Cerebellar nuclear complex (tissue), 1 donor: ENCODE measurements at places on chromosomes 3 and 15.
A peak's percentile ranks its signal among the peaks of the same experiment; 100 is the strongest.

GRCh38 chr3:66403323-66403990 is 97.4 kb downstream of the LRIG1 start:
- DNase-seq, result no peak

GRCh38 chr15:56468401-56468800 is 3.5 kb upstream of the MNS1 start:
- DNase-seq, result no peak

DNA sequence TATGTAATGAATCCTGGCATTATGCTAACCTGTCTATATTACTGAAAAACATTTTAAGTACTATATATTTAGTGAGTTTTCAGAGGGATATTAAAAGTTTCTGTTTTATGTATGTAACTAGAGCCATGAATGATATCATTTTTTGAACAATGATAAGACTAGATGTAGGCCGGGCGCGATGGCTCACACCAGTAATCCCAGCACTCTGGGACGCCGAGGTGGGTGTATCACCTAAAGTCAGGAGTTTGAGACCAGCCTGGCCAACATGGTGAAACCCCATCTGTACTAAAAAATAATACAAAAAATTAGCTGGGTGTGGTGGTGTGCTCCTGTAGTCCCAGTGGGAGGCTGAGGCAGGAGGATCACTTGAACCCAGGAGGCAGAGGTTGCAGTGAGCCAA is 34.1 kb downstream of the DHX36 start:
- no peak for DNase-seq

GRCh38 chr3:147458995-147459704 is 50.0 kb downstream of the ZIC1 start:
- no peak for DNase-seq

GRCh38 chr3:29565236-29565635 is 284.4 kb downstream of the RBMS3 start:
- no peak for DNase-seq

- DNase-seq, result no peak
Measured at GRCh38 chr15:87522997-87523396, 733.5 kb downstream of the NTRK3 start.

GRCh38 chr3:23916886-23917678 is at the start of the genes NKIRAS1 and RPL15:
TSS of gene NKIRAS1 (minus strand) at chr3:23916990. CDS start at chr3:23910904, 6,086 bp downstream.
TSS of gene RPL15 (plus strand) at chr3:23917132. CDS start at chr3:23917860, 728 bp downstream.
- DNase-seq, result peak; percentile 82

DNA sequence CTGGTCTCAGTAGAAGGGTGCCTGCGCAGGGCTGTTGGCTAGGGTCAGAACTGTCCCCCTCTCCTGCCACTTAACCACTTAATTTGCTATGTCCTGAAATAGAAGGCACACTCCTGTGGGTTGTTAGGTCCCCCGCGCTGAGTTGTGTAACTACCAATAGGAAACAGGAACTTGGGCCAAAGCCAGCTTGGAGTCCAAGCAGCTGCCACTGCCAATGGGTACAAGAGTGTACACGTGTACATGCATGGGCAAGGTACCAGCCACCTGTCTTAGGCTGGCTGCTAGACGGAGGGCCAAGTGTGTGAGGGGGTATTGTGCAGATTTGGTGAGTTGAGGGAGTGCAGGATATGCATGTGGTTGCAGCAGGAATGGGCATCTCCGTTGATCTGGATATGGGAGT is 29.7 kb upstream of the POLG start:
- DNase-seq, result peak; percentile 20

- DNase-seq, result peak; percentile 50
Measured at GRCh38 chr3:32467333-32468070, 35.1 kb downstream of the CMTM6 start.

DNA sequence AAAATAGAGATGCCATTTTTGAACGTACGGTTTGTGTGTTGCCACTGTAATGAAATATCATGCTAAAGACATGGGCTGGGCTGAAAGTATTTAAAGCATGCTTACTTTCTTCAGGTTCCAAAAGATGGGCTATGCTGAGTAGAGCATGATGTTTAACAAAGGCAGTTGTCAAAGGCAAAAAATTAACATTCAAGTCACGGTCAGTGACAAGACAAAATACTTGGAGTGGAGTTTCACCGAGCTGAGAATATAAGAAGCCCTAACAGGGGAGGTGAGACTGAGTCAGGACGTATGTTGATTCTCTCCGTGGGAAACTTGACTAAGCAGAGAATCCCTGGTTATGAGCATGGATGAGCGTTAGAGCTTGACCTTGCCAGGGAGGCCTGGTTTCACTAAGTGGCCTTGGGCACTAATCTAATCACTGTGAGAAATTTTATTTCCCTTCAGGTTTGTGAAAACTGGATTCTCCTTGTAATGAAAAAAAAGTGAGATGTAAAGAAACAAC is 218.2 kb upstream of the ADAMTS9 start:
- no peak for DNase-seq

DNA sequence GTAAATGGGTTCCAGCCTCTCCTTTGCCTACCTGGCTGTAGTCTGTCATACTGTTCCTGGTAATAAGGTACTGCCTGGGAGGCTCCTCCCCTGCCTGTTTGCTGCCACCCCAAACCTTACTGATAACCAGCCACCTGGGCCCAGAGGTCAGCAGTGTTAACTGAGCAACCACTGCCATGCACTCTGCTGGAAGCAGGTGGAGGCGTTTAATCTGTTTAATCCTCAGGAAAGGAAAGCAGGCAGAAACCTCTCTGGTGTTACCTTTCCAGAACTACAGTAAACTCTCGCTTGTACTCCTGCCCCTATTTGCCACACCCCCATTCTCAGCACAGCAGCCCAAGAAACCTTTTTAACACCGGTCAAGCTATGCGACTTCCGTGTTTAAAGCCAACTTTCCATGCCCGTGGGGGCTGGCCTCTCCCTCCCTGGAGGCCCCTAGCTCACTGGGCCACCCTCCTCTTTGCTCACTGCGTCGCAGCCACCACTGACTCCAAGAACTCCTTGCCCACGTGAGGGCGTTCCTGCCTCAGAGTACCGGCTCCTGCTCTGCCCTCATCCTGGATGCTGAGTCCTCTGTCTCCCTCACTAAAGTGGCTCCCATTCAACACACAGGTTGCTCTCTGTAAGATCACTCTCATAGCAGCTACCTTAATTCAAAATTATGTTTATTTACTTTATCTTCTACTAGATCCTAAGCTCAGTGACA is 8.3 kb downstream of the BDH1 start:
- peak; percentile 47 for DNase-seq

DNA sequence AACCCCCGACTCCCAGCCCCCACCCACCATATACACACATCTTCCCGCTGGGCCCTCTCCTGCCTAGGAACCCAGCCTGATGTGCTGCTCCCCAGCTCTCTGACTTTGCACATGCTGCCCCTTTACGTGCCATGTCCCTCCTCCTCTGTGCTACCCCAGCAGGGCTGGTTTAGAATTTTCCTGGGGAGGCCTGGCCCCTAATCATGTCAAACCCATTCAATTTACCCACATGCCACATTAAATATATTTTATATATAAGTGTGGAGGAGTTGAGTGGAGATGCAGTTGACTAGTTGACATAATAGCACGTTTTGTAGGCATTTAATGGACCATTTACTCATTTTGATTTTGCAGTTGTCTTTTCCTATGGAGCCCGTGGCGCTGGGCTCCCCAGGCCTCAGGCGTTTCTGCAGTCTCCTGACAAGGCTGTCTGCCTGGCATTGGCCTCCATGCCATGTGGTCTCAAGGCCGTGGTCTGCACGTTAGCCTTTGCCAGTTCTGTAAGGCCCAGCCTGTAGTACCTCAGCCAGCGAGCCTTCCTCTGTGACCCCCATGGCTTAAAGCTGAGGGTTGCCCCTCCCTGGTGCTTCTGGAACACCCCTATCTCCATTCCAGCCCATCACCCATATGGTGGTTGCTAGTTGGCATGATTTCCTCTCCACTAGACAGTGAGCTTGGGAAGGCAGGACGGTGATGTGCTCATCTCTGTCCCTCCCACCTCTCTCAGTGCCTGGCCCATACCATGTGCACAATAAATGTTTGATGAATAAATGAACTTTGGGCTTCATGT is 155.8 kb downstream of the TLE3 start:
- DNase-seq, result no peak

GRCh38 chr3:113496924-113497323 is 18.0 kb downstream of the SPICE1 start:
- DNase-seq, result no peak

DNA sequence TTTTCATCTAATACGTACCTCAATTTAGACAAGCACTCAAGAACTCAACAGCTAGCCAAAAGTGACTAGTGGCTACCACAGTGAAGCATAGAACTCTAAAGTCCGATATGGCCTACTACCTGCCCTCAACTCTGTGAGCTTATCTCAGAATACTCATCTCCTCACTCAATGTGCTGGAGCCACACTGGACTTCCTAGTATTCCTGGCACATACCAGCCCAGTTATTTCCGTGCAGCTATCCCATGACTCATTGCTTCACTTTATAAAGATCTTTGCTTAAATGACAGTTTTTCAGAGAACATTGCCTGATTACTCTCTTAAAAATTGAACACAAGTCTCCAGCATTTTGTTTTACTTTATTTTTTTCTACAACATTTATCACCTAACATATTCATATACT is 524.7 kb downstream of the PYDC2 start:
- DNase-seq, result no peak

DNA sequence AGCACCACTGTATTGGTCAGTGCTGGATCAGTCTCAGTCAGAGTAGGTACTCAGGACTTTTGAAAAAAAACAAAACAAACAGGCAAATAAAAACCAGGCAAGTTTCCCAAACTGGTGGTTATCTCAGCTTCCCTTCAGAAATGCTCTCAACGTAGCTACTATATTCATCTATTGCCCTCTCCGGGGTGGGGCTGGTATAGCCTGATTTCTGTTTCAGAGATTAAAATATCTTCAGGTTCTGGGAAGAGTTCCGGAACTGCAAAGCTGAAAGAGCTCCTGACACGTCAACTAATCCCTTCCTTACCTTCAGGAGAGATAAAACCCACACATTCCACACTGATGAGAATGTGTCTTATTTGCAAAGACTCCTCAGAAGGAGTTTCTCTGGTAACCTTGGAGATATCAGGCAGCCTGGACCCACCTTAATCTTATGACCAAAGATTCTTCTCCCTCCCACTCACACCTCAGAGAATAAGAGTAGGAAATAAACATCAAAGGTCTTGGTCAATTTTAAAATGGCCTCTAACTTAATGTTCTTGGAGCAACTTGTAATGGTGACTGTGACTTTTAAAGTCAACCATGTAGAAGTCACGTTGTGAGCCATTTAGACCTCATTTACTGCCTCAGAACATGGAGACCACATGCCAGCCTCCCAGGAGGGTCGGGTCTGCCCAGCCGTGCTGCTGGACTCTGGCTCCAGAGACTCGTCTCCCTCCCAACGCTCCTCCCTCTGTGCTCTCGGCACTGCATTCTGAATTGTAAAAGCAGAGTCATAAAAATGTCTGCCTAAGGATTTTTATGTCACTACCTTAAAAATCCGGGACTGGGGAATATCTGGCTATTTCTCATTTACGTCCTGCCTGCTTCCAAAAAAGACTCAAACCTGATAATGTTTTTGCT is 53.8 kb downstream of the CDCP1 start:
- no peak for DNase-seq

DNA sequence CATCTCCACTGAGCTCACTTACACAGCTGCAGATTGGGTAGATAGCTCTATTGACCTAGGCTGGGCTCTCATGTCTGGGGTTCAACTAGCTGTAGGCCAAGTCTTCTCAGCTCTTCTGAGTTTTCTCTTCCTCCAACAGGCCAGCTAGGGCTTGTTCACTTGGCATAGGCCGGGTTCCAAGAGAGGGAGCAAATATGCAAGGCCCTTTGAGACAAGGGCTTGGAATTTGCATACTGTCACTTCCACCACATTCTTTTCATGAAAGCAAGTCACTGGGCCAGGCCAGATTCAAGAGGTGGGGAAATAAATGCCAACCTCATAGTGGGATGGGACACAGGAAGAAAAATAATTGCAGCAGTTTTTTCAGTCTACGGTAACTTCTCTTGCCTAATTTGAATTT is 25.2 kb downstream of the PIGB start:
- DNase-seq, result no peak

DNA sequence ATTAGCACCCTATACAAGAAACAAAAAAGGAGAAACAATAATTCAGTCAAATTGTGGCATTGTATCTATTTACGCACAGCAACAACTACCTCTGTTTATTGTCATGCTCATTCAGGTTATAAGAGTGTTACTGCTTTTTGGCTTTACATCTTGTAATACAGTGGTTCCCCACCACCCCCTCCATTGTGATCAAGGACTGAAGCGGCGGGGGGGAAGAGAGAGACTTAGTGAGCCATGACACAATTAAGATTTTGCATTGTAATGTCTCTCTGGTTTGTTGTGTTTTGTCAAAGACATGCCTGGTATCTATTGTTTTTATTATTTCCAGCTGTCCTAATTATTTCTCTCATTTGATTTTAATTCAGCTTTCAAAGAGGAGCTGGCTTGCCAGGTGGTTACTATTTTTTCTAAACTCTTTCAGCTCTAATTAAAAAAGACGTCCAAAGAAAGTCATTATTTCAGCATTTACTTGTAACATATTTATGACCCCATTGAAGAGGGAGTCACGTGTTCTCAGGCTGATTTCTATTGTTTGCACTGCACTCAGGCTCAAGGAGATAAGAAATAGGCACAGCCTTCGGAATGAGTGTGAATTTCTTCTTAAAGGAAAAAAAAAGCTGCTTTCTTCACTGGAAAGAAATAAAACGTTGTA is 234.4 kb upstream of the TBL1XR1 start:
- DNase-seq, result no peak

GRCh38 chr15:84108728-84109127 is 126.8 kb upstream of the GOLGA6L4 start:
- DNase-seq, result no peak

- no peak for DNase-seq
Measured at GRCh38 chr3:178950676-178951075, 120.9 kb downstream of the ZMAT3 start.

- no peak for DNase-seq
Measured at GRCh38 chr3:25173606-25174005, 254.5 kb upstream of the RARB start.

GRCh38 chr15:72013703-72014102 is 104.2 kb downstream of the MYO9A start:
- no peak for DNase-seq

DNA sequence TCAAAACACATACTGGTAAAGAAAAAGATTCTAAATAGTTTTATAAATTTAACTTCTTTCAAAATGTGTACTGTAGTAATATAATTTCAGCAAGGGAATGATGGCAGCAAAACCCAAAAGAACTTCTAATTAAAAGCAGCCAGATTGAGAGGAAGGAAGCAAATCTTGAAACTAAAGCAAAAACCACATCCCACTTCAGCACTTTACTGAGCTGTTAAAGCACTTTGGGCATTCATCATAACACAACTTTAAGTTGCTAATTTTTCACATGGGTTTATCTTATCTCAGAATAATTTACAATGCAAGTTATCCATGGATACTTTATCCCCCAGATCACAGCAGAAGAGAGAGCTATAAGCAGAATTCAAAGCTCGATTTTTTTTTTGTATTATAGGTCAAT is 6.0 kb downstream of the RFC4 start:
- no peak for DNase-seq
